ENCODE measurements at places on chromosomes 6 and 20. TPM values are rescaled to one million over a fixed set of nuclear protein-coding genes. Genes with fewer than 3 reads are reported as not detected.

DNA sequence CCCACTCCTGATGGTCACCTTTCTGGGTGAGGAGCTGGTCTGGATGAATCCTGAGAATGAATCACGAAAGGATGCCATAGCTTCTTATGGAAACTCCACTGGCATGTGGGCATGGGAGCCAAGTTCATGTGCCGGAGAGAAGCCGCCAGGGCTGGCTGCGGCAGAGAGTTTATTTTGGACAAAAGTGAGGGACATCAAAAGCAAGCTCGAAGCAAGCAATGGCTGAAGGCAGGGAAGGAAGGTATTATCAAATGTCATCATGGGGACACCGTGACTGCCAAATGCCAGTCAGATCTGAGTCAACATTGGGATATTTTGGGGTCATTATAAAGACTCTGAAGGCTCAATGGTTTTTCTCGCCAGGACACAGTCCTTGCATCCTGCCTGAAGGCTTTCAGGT lies 249.1 kb downstream of the QKI start:
- DNase-seq: no peak

- peak; percentile 62 for DNase-seq
Measured at GRCh38 chr20:10653599-10654249, 20.1 kb downstream of the JAG1 start.

GRCh38 chr6:104402572-104402971 lies 457.1 kb downstream of the HACE1 start:
- DNase-seq: no peak

ZSCAN12 gene
- 1.2 TPM for polyA plus RNA-seq

- DNase-seq: no peak
Measured at GRCh38 chr6:156410649-156411048, 366.5 kb upstream of the ARID1B start.

- DNase-seq: no peak
Measured at GRCh38 chr20:56760610-56761009, 131.5 kb downstream of the TFAP2C start.

GPR63 gene
- polyA plus RNA-seq: 0.06 TPM

GRCh38 chr6:110039981-110040383 lies 61.9 kb downstream of the GPR6 start:
- no peak for DNase-seq

DNA sequence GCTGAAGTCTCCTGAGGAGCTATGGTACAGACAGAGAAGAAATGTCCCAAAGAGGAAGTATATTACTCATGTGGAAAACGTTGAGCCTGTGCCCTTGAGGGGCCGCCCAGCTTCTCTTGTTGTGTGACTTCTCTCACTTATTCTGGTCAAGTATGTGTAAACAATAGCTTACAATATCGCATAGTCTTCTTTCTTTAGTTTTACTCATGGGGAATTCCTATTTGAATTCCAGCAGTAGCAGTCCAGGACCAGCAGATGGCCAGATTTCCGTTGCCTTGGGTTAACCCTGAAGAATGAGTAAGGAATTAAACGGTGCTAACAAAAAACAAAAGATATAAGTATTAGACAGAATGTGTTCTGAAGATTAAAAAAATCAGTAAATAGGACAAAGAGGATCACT lies 522.0 kb upstream of the GJE1 start:
- no peak for DNase-seq

- DNase-seq: peak; percentile 10
Measured at GRCh38 chr6:17703256-17703694, 3.5 kb downstream of the NUP153 start.

DNA sequence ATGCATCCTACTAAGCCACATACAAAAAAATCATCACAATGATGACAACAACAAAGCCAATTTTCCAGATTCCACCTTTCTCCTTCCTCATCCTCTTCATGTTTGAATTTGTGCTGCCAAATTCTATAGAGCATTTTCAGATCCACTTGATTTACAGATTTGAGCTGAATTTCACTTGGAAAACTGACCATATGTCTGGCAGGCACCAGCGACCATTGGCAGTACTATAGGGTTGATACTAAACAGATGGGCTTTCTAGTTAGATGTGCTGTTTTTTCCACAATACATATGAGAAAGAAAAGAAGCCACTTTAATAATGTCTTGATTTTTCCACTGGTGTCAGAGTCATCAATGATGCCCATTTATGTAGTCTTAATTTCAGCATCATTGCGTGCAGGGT lies 127.0 kb downstream of the PHACTR3 start:
- no peak for DNase-seq

DNA sequence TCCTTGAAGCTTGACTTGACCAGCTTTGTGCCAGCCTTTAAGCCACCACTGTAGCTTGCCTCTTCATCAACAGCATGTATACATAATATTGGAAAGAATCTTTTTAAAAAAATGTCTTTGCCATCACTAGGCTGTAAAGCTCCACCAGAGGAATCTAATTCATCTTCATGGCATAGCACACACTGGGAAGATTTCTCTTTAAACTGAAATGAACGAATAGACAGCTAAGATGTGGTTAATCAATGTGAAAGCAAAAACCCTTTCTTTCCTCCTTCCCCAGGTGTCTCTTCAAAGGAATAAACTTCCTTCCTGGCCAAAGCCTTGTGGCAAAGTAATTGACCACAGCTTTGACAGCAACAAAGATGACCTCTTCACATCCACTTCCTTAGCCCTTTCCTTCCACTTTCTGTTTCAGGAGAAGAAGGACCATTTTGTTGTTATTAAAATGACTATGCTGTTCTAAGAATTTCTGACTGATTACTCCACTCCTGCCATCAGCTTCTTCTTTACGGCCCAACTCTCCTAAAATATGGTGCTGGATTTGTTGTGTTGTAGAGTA lies 428.7 kb upstream of the SOX4 start:
- no peak for DNase-seq

DZANK1 gene
- polyA plus RNA-seq: 1.3 TPM

DNA sequence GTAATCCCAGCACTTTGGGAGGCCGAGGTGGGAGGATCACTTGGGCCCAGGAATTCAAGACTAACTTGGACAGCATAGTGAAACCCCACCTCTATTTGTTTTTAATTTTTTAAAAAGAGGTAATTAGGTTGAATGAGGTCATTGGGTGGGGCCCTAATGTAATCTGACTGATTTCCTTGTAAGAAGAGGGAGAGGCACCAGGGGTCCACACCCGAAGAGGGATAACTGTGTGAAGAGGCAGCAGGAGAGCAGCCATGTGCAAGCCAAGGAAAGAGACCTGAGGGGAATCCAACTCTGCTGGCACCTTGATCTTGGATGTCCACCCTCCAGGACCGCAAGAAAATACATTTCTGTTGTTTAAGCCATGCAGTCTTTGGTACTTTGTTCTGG lies 63.4 kb downstream of the QRSL1 start:
- no peak for DNase-seq

- no peak for DNase-seq
Measured at GRCh38 chr6:1516742-1517520, 92.8 kb upstream of the FOXC1 start.

DNA sequence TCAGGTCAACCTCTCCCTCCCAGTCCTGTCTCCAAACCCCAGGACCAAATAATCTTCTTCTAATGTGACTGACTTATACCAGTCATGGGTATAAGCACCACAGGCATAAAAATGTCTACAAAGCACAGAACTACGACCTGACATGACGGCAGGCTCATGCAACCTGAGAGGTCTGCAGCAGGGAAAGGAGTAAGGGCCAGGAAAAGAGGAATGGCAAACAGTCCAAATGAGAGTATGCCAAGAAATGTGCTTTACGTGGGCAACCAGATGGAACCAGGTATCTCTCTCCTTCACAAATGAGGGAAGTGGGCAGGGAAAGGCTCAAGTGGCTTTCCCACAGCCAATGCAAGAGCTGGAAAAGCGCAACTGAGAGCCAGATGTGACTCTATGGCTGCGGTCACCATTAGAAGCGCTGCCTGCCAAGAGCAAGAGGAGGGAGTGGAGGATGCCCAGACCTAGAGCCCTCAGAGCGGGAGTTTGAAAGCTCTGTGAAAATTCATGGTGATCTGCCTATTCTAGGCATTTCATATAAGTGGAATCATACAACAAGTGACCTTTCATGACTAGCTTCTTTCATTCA lies 6.0 kb downstream of the APMAP start:
- DNase-seq: no peak

DNA sequence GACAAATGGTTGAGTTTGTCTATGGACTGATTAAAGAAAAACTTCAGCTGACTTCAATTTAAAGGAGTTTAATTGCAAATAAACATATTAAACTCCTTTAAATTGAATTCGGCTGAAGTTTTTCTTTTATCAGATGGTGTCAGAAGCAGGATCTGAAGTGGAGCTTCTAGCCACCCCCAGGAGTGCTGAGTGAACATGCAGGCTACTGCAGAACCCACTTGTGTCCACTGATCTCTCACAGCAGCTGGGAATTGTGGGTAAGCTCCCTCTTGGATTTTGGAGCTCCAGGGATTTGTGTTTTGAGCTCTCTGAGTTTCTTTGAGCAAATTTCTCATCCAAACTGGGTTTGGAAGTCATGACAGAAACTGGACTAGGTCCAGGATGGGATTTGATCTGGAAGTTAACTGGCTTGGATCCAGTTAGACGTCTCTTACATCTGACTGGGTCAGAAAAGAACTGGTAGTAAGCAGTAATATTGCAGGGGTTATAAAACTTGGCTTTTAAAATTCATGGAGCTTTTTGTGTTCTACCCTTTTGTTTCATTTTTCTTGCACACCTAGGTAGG lies 95.8 kb upstream of the UST start:
- no peak for DNase-seq

DNA sequence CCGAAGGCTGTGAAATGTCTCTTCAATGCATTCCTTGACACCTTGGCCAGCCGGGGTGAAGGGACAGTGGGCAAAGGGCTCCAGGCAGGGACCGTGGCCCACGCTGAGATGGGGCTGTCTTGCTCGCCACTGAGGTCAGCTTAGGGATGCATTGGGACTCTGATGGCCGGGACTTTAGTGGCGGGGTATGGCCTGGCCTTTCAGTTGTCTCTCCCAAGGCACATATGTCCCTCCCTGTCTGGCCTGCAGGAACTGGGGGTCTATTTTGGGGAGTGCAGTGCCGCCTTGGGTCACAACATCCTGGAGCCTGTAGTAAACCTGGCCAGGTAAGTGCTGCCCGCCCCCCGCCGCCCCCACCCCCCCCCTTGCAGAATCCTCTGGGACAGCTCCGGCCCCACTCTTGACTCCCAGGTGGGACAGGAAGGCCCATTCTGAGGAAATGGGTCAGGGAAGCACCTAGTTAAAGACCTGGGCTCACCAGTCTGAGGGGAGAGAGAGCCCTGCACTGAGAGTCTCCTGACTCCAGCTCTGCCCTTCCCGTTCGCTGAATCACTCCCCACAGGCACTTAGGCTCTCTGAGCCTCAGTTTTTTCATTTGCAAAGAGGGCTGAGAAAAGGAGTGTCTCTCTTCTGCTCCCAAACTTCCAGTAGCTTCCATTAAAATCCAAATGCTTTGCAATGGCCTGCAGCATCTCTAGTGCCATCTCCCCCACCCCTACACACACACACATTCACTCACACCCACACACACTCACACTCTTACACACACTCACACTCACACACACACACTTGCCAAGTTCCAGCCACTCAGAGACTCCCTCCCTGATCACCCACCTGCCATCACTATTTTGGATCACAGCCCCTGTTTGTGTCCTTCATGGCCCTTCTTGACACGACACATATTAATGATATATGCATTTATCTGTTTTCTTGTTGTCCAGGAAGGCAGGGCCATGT lies 33.1 kb downstream of the RAB44 start:
- DNase-seq: no peak

DNA sequence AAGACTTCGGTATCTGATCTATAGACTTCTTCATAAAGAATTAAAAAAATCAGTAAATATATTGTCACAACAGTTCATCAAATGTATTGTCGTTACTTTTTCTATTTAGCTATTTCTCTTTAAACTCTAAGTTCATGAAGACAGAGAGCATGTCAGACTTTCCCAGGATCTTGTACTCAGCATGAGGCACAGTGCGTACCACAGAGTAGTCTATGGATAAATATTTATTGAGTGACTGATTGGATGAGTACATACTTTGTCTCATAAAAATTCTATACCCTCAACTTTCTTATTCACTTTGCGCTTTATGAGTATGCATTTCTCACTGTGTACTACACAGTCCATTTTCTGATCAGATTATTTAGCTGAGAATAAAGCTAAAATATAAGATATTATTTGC lies 1284.4 kb upstream of the ADGRB3 start:
- DNase-seq: no peak

CYP39A1 gene
- polyA plus RNA-seq: 4.0 TPM

GRCh38 chr6:149985481-149985937 lies 21.8 kb downstream of the ULBP1 start:
- DNase-seq: no peak

DNA sequence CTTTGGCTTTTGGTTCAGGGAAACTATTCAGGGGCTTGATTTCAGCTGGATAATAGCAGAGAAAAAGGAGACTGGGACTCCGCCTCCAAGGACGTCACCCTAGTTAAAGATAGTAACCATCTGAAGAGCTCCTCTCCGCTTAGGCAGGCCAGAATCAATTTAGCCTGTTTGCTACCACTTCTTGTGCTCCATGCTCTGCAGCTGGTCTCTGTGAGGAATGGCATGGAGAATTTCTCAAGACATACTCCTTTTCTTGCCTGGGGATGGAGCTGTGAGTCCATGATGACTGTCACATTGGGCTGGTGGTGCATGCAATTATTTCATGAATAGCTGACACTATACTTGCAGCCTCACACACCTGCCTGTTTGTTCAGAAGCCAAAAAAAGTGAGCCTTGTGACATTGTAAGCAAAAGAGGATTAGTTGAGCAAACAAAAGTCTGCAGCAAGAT lies 61.4 kb downstream of the TXLNB start:
- no peak for DNase-seq

GRCh38 chr6:22300273-22300998 lies 3.6 kb upstream of the PRL start:
- DNase-seq: no peak

TINAG gene
- 0.04 TPM for polyA plus RNA-seq

- DNase-seq: no peak
Measured at GRCh38 chr6:20117474-20117873, 94.8 kb downstream of the MBOAT1 start.

- DNase-seq: no peak
Measured at GRCh38 chr20:62516338-62516737, 40.5 kb upstream of the GATA5 start.

NR2E1 gene
- polyA plus RNA-seq: not detected

TMEM170B gene
- polyA plus RNA-seq: 1.3 TPM

GRCh38 chr6:44457596-44457995 lies 70.1 kb downstream of the CDC5L start:
- DNase-seq: no peak

DNA sequence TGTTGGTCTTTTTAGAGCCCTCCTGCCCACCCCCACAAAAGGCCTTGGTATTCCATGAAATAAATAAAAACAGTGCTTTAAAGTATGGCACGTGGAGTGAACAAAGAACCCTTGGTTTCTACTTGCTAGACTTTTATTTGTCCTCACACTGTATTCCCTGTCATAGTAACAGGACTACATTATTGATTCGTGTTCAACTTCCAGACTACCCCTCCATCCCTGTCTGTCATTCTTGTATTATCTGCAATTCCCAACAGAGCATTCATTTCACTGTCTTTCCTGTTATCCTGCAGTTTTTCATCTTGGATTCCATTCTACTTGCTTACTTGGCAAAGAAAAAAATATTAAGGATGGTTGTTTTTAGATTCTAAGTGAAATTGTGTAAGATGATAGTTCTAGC lies 307.4 kb upstream of the CNR1 start:
- DNase-seq: no peak

BEND6 gene
- 0.15 TPM for polyA plus RNA-seq

GRCh38 chr20:31926493-31926892 lies 25.4 kb downstream of the PDRG1 start:
- DNase-seq: no peak

GRCh38 chr20:46213946-46214823 lies 94.1 kb downstream of the CDH22 start:
- DNase-seq: no peak

Measured in heart right ventricle (tissue), 16 donors.